ENCODE measurements at places on chromosomes 4 and X.

GRCh38 chr4:76673362-76673761 is 224.6 kb downstream of the SOWAHB start:
- DNase-seq = no peak

DNA sequence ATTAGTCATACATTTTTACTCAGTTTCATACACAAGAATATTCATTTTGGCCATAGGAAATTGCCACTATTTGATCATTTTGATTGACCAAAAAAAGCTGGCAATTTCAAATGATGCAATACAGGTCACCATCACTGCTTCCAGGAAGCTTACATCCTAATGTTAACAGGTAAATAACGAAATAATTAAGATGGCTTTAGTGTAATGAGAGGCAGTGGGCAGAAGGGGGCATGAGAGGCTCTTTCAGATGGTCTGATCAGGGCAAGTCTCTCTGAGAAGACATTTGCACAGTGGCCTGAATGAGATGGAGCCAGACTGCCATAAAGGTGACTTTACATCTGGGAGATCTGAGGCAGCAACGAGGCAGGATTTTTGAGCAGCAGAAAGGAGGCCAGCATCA is 170.7 kb downstream of the SLIT2 start:
- DNase-seq = no peak

DNA sequence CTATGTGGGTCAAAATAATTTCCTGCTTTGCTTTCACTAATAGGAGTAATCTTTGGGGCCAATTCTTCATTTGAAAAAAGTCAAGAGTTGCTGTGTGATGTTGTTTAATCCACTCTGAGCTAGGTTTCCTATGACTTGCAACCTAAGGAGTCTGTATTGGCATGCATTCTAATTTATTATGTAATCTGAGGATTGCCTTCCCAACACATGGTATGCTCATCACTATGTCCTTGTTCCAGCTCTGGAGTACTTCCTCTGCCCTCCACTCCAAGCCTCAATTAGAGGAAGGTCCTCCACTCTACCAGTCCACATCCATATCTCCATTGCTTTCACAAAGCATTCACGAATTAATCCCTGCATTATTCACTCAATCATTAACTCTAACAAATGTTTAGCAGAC is 56.1 kb downstream of the PPP3CA start:
- no peak for DNase-seq

- no peak for DNase-seq
These were observed 45.8 kb downstream of the AREG start for GRCh38 chr4:74490736-74491135.

DNA sequence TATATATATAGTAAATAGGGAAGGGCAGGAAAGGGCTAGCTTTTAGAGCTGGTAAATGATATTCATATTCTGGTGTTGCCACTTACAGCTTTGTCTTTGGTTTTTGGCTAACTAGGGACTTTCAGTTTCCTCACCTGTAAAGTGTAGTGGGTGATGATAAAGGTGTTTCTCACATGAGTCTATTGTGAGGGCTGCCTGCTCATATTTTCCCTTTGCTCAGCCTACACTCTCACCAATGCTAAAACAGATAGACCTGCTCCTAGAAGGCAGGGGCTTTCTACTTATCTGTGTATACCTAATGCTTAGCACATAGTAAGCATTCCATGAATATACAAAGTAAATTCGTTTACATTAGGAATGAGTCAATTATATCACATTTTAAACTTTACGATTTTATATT is 137.2 kb upstream of the HS3ST1 start:
- no peak for DNase-seq

DNA sequence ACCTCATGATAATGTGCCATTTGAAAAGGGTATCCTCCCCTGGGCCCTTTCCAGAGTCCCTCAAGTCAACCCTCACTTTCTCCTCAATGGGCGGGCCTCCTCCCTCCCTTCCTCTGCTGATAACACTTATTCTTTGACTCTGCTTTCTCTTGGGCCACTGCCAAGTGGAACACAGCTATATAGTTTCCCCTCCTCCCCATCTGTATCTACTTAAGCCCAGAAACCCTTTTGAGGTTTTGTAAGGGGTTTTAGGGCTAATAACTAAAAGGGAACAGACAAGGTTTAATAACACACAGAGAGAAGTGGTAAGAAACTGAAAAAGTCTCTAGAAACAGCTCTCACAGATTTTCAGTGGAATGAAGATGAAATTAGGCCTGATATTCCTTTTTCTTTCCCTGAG is 116.7 kb downstream of the GPC3 start:
- no peak for DNase-seq

Measured in sciatic nerve (tissue), 2 donors.